Retinal pigment epithelial cell (primary cell): ENCODE measurements at places on chromosomes 11 and 22.
A peak's percentile ranks its signal among the peaks of the same experiment; 100 is the strongest.

GRCh38 chr22:26406118-26406517 is 22.9 kb upstream of the ASPHD2 start:
- no peak for DNase-seq

GRCh38 chr11:128619540-128620308 is 32.4 kb upstream of the ETS1 start:
- DNase-seq, result no peak

- no peak for DNase-seq
These were observed 30.1 kb upstream of the KCNJ11 start for GRCh38 chr11:17418444-17419081.

DNA sequence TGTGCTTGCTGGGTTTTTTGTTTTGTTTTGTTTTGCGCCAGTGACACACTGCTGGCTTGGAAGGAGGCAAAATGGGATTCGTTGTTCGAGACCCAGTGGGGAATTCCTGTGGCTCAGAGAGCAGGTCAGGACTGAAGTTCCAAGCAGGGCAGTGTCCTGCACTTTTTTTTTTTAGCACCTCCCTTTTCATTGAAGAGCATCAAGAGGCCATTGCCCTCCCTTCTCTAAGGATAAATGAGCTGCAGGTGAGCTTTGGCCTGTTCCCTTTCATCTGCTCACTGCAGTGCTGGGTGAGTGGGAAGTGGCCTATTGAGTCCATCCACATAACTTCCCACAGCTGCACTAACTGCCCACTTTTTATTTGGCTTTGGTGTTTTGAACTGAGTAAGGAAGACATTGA is 87.8 kb downstream of the ARHGAP42 start:
- DNase-seq, result no peak

DNA sequence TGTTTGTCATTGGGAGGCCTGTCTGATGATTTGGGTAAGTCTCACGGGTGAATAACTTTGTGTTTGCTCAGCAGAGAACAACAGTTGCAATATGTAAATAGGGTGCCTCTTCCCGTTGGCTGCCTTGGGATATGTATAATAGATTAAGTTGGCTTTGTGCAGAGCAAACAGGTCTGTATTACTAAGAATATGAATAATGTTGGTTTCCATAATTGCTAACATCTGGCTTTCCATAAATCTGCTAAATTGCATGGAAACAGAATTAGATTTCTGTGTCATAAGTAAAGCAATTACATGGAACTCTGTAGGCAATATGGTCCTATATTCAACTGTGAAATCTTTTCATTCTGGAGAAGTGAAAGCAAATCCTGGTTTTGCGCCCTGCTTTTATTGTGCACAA is 636.0 kb upstream of the ANO5 start:
- no peak for DNase-seq

- no peak for DNase-seq
These were observed 119.6 kb downstream of the BUD13 start for GRCh38 chr11:116653206-116653605.

DNA sequence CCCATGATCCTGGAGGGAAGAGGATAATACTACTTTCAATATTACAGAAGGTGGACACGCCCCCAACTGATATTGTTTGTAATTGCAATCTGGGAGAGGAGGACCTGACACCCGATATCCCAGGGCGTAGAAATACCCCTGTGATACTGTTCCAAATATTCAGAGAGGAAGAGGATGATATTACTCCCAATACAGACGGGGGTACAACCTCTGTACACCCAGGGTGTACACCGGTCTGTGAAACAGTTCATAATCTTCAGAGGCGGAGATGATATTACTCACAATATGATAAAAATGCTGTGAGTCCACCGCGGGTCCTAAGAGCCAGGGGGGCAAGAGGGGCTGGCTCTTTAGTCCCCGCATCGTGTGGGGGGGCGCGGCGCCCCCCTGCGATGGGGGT is 57.2 kb upstream of the ALDH3B2 start:
- DNase-seq, result no peak

GRCh38 chr11:72743321-72744221 is 8.6 kb downstream of the ARAP1 start:
- DNase-seq, result no peak

- peak; percentile 10 for DNase-seq
These were observed 149.5 kb downstream of the PGR start for GRCh38 chr11:100980156-100980555.

- DNase-seq, result no peak
These were observed 504 bp upstream of the ASCC2 start for GRCh38 chr22:29838599-29838956.

- no peak for DNase-seq
These were observed 721.2 kb downstream of the ETS1 start for GRCh38 chr11:127866109-127866508.

- DNase-seq, result no peak
These were observed 8.1 kb upstream of the PDE3B start for GRCh38 chr11:14635546-14635945.

DNA sequence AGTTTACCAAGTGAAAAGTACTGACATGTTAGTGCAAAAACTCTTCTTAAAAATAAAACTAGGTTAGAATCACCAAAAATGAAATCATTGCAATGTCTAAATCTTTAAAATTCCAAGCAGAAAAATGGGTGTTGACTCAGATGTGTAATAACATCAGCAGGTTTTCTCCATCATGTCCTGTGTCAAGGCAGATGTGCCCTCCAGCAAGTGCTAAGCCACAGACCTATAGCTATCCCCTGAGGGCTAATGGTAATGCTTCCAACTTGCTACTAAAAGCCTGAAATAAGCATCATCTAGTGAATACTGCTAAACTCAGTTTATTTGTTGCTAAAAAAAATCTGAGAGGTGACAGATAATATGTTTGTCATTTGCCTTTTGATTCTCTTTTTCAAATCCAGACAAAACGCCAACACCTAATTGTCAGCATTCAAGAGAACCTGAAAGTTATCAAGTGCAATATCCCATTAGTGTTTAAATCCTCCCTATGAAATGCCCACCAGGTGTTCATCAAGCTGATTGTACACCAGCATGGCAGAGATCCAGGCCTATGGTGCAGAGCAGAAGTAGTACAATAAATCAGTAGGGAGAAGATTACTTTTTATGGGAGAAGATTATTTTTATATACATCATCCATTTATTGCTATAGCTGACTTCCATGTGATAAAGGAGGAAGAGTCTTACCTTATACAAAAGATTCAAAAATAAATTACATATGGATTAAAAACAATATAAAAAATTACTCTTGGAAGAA is 55.1 kb upstream of the SYT9 start:
- no peak for DNase-seq

- DNase-seq, result no peak
These were observed 4.5 kb downstream of the TLCD5 start for GRCh38 chr11:120329556-120329955.

DNA sequence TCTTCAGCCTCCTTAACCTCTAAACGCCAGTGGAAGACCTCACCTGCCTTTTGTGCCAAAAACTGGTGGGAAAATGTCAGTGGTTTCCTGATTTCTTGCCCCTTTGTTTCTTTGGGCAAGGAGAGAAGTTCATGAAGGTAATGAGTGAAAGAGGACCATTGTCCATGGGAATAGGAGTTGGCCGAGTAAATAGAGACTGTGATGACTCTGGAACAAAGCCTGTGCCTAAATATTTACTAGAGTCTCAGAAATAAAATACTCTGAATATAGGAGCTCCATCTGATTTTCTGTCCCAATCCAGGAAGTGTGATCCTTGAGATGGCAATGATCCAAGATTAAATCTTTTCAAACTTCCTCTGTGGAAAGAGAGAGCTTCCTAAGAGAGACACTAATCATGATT is 12.0 kb downstream of the SLC5A1 start:
- DNase-seq, result no peak

- no peak for DNase-seq
These were observed 18.7 kb downstream of the DRICH1 start for GRCh38 chr22:23613193-23613972.

GRCh38 chr11:73244589-73245240 is 26.6 kb downstream of the P2RY2 start:
- no peak for DNase-seq

- no peak for DNase-seq
These were observed 36.7 kb upstream of the GCAT start for GRCh38 chr22:37771081-37771480.

- no peak for DNase-seq
These were observed 109.0 kb upstream of the NNMT start for GRCh38 chr11:114187173-114187572.

- DNase-seq, result peak; percentile 22
These were observed 41.1 kb downstream of the TST start for GRCh38 chr22:36977947-36978660.

- DNase-seq, result no peak
These were observed 99.4 kb upstream of the BLID start for GRCh38 chr11:122215244-122215992.

- no peak for DNase-seq
These were observed 163.2 kb downstream of the FEZ1 start for GRCh38 chr11:125332821-125333220.

DNA sequence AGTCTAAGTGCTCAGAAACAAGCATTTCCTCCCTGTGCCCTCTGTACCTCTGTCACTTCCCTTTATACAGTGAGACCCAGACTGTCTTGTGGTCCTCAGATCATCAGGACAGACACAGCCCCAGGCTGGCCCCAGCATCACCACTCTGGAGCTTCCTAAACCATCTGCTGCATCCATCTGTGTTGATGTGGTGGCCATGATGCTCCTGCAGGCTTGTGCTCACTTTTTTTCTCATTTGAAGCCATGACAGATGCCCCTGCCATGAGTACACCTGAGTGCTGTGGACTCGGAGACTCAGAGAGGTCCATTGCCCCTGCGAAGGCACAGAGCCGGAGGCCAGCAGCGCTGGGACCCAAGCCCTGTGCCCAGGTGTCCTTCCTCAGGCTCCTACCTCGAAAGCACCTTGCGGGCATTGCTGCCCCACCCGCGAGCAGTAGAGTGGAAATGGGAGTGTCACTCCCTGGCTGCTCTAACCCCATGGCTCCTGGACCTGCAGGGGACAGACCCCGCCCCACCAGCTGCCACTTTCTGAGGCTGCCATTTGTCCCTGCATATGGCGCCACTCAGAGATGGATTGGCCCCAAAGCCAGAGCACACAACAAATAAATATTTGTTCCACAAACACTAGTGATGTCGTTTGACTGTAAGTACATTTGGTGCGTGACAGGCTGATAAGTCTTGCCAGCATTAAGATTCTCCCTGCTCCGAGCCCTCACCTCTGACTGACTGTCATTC is 593.5 kb downstream of the TBC1D22A start:
- no peak for DNase-seq

GRCh38 chr22:50217543-50218152 is 16.8 kb downstream of the SELENOO start:
- DNase-seq, result no peak

GRCh38 chr11:94186342-94187203 is 57.9 kb downstream of the PANX1 start:
- no peak for DNase-seq

DNA sequence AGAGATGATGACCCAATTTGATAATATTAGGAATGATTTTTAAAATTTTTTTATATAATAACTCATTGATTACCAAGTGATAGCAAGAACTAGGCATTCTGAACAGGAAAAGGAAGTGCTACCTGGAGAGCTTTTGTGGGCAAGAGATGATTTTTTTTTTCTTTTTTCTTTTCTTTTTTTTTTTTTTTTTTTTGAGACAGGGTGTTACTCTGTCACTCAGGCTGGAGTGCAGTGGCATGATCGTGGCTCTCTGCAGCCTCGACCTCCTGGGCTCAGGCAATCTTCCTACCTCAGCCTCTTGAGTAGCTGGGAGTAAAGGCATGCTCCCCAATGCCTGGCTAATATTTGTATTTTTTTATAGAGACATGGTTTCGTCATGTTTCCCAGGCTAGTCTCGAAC is 40.4 kb downstream of the TNRC6B start:
- DNase-seq, result no peak

DNA sequence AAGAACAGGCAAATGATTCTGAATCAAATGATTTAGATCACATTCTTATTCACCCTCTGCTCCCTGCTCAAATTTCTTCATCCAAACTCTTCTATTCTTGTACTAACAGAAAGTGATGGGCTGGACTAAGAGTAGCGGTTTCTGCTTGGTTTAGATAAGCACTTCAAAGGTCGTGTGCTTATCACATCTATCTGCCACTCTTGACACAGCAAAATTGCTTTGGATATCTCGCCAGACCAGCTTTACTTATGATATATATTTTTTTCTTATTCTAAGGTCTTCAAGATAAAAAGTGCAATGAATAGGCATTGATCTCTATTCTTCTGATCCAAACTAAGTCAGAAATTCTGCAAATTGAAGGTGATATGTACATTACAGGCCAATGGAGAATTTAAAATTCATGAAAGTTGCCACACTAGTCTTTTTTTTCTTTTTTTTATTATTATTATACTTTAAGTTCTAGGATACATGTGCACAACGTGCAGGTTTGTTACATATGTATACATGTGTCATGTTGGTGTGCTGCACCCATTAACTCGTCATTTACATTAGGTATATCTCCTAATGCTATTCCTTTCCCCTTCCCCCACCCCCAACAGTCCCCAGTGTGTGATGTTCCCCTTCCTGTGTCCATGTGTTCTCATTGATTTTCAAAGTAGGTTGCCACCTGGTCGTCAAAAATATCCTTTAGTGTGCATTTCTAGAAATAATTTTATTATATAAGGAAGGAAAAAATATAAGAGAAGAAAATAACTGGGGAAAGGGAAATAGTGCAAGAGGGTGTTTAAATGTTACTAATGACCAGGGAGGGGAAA is 1941.0 kb upstream of the RAG2 start:
- DNase-seq, result no peak

GRCh38 chr11:111801135-111801534 is 34.9 kb upstream of the PPP2R1B start:
- DNase-seq, result peak; percentile 89

- DNase-seq, result no peak
These were observed 25.3 kb upstream of the PRR5 start for GRCh38 chr22:44676441-44677352.

DNA sequence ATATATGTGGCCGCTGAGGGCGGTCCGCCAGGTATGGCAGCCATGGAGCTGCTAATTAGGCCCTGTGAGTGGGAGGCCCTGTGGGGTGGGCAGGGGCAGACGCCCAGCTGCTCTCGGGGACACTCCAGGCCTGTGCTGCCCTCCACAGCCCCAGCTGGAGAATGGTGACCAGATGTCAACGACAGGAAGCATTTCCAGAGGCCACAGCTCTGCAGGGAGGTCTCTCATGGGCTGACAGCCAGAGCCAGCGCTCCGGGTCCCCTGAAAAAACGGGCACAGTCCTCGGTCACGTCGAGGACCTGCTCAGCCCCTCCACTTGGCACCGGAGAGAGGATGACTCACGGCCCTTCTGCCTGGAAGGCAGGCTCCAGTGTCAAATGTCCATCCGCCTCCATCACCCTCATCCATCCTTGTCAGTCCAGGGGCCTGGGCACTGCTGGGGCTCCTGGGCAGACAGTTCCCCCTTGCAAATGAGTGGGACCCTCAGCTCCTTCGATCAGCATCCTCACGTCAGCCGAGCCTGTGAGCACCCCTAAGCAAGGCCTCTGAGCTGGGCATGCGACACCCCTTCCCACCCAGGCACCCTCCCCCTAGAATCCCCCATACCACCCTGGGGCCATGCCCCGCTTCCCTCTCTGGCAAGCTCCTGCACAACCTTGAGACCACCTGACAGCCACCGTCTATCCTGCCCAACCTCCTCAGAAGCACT is 1.9 kb downstream of the BID start:
- no peak for DNase-seq

GRCh38 chr11:32874132-32874531 is 18.5 kb upstream of the QSER1 start:
- DNase-seq, result no peak

- DNase-seq, result no peak
These were observed 47.3 kb downstream of the RAB30 start for GRCh38 chr11:83024270-83024854.
